ENCODE measurements at places on chromosomes 2 and 18.

DNA sequence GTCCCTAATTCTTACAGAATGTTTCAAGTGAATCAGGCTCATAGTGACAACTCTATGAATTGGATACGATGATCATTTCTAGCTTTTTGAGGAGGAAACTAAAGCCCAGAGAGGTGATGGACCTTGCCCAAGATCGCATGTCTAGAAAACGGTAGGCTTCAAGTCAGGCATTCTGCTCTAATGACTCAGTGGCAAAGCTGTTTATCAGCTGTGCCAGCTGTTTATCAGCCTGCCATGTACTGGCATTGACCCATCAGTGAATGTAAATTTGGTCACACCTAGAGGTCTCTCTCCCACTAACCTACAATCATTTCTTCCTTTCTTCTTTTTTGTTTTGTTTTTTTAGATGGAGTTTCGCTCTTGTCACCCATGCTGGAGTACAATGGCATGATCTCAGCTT is 6.1 kb upstream of the DAW1 start:
- no peak for DNase-seq

DNA sequence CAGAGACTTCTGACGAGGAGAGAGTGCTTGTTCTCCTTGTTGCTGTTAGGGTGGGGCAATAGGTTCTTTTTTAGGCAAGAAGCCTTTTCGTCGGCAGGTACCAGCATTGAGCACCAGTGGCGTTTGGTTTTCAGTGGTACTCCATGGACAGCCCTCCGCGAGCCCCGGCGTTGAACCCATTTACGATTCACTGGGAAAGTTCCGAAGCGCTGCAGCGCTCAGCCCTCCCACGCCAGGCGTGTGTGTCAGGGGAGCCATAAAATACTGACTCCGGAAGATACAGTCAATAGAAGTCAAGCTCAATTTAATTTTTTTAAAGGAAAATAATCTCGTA is 494 bp upstream of the ROCK1 start:
- DNase-seq = no peak

DNA sequence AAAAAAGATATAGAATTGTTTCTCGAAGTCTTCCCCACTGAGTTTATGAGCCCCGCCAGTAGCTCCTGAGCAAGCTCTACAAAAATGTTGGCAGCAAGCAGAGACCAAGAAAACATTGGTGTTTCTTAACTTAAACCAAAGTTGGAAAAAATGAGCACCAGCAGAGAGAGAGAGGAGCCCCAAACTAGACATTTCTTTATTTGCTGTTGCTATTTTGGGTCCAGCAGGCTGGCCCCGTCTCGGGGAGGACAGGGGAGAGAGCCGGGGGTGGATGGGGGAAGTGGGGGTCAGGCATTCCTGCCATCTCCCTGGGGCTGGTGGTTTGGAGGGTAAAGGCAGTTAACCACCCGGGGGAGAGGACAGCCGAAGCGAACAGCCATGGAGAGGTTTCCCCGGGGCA is 113.0 kb downstream of the DYSF start:
- no peak for DNase-seq

DNA sequence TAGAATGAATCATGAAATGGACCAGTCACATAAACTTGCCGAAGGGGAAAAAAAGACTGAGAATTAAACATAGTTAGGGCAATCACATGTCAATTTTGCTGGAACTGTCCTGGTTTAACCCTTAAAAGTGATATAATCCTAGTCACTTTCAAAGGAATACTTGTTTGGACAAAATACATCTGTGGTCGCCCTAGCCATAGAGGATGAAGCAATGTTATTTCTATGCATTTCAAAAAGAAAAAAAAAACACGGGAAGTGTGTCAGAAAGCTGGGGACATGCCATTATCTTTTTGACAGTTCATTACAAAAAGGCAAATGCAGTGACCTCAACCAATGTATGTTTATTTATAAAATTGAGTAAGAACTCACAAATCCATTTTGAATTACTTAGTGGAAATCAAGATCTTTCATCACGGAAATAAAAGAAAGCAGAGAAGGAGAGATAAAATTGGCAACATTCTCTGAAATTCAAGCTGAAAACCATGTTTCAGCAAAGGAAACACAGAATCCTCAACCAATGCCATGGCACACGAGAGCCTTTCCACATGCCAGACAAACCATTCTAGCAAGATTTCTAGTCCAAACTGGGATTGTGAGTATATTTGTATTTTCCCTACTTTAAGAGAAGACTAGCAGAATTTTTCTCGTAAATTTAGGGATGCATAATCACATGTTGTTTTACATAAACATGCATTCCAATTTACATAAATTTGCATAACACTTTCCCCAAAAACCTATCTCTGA is 854.3 kb upstream of the ACVR2A start:
- no peak for DNase-seq

DNA sequence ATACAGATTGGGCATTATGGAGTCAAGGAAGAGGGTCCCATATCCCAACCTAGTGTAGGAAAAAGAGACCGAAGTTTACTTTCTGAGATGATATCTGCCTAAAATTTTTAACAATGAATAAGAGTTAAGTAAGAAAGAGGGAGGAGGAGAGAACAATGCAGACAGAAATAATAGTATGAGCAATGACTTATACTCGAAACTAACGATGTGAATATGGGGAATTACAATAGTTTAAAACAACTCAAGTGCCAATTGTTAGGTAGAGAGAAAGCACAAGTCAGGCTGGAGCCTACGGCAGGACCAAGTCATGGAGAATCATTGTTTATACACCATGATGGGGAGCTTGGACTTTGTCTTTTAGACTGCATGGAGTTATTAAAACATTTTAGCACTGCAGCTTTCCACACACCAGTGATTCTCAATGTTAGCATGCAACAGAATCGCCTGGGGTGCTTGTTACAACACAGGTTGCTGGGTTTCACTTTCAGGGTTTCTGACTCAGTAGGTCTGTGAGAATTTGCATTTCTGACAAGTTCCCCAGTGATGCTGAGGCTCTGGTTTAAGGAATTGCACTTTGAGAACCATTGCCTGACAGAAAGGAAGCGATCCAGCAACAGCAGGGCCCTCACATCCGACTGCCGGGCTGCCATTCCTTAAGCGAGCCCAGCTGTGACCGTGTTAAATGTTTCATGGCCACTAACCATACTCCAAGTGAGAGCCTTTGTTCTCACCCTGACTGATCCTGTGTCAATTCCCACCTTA is 511.2 kb downstream of the DCDC2C start:
- DNase-seq = no peak

- DNase-seq = no peak
These were observed 74.6 kb downstream of the SLC4A3 start for GRCh38 chr2:219701847-219702634.

GRCh38 chr18:56516789-56517188 is 121.6 kb downstream of the TXNL1 start:
- no peak for DNase-seq

Measured in bone marrow (tissue), 2 donors.